ENCODE measurements at places on chromosomes 1 and 21. TPM values are rescaled to one million over a fixed set of nuclear protein-coding genes. Genes with fewer than 3 reads are reported as not detected.

Gene STIL
- total RNA-seq: 0.81 TPM

Gene AADACL4
- total RNA-seq: not detected

Gene OPRD1
- total RNA-seq: not detected

Gene EDEM3
- total RNA-seq: 18.8 TPM

Gene LAMTOR5
- total RNA-seq: 216 TPM

DNA sequence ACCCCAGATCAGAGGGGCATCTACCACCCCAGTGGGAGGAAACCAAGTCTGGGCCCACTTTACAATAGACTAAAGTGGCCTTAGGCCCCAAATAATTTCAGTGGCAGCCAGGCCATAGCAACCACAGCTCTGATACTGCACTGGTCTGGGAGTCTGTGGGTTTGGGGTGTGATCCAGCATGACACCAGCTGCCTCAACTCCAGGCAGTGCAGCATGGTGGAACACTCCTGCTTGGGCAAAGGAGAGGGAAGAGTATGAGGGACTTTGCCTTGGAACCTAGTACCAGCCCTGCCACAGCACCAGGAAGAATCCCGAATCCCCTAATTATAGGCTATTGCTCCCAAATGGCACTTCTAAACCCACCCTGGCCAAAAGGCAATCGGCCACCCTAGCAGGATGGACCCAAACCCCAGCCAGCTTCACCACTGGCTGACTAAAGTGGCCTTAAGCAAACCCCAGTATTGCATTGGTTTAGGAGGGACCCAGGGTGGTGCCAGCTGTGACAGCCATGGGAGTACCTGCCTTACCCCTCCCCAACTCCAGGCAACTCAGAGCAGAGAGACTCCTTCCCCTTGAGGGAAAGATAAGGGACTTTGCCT lies 47.1 kb downstream of the PACC1 start:
- H3K36me3 ChIP-seq: peaks cover 70% of the 10 kb centered on the region
- no peaks in the 10 kb centered on the region for H3K27me3 ChIP-seq
- H3K27ac ChIP-seq: no peak overlapping the region

DNA sequence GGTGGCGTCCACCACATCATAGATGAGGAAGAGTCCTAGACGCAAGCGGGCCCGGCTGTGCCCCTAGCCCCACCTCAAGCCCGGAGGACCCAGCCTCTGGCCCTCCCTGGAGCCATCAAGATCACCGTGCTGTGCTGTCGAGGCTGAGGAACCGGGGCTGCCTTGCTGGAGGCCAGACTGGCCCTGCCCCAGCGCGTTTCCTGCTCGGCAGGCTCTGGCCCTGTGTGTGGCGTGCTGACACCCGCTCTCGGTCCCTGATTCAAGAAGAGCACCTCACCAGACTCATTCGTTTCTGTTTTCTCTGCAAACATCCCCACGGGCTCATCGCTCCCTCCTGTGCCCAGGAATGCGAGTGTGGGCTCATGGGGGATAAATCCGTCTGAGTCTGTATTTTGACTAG lies 51.1 kb downstream of the GLIS1 start:
- no peak for DNase-seq
- H3K4me3 ChIP-seq: no peak overlapping the region
- H3K27ac ChIP-seq: no peak overlapping the region
- H3K4me1 ChIP-seq: peaks cover 2% of the 10 kb centered on the region
- no peaks in the 10 kb centered on the region for H3K36me3 ChIP-seq
- peaks cover 12% of the 10 kb centered on the region for H3K27me3 ChIP-seq

DNA sequence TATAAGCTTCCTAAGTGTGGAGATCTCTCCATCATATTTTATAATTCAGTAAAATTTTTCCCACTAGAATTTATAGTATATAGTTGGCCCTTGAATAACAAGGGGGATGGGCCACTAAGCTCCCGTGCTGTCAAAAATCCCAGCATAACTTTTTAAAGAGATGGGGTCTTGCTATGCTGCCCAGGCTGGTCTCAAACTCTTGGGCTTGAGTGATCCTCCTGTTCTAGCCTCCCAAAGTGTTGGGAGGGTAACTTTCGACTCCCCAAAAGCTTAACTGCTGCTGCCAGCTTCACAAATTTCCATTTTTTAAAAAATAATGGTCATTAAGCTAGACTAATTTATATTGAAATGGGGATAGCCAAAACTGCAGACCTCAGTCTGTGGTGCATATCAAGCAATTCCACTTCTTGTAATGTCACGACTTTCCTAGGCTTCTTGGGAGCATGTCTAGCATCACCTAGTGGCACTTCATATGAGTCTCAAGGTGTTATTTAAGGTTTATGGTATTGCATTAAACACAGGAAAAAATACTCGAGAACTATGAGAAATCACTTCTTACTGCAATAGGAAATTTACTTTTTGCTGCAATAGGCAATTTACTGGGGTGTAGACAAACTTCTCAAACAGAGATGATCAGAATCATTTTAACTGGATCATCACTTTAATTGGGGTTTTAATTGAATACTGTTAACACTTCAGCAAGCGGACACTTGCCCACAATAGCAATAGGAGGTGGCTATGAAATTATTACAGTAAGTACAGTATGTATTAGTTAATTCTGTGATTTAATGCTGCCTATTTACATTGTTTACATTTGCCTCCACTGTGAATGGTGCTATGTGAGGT lies 19.3 kb upstream of the ACTA1 start:
- H3K4me1 ChIP-seq: no peaks in the 10 kb centered on the region
- H3K36me3 ChIP-seq: peaks cover 14% of the 10 kb centered on the region
- no peaks in the 10 kb centered on the region for H3K27me3 ChIP-seq
- H3K4me3 ChIP-seq: no peak overlapping the region
- H3K27ac ChIP-seq: no peak overlapping the region

DNA sequence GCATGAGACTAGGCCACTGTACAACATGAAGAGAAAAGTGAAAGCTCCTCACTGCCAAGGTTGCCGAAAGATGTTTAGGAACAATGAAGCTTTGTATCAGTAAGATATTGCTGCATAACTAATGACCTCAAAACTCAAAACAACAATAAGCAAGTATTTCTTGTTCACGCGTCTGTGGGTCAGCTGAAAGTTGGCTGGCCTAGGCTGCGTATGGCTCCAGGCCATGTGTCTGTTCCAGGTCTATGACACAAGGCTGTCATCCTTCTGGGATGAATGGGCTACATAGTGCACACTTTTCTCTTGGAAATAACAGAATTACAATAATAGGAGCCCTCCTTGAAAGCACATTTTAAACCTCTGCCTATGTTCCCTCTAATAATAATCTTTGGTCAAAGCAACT lies 515.9 kb downstream of the PLPP3 start:
- DNase-seq: peak; percentile 61
- H3K27me3 ChIP-seq: no peaks in the 10 kb centered on the region
- H3K36me3 ChIP-seq: no peaks in the 10 kb centered on the region
- no peak overlapping the region for H3K27ac ChIP-seq
- peaks cover 3% of the 10 kb centered on the region for H3K4me1 ChIP-seq
- H3K4me3 ChIP-seq: no peak overlapping the region

- H3K27me3 ChIP-seq: no peaks in the 10 kb centered on the region
- no peak overlapping the region for H3K27ac ChIP-seq
- DNase-seq: no peak
- no peaks in the 10 kb centered on the region for H3K4me1 ChIP-seq
- H3K4me3 ChIP-seq: no peak overlapping the region
Observed at GRCh38 chr1:59352065-59352464, 55.2 kb downstream of the FGGY start.

DNA sequence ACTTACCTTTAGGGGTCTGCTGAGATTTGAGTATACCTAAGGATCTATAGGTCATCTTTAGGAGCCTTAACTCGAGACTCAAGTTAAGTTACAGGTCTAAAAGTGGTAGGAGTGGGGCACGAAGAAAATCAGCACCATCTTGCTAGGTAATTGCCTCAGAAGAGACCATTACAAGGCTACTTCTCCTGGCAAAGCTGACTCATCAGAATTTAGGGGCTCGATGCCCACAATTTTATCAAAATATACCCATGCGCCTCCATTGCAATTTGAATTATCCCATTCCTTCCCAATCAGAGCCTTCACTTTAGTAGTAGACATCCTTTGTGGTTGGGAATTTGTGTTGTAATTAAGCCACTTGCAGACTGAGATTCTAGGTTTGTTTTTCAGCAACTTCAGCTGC lies 1994.3 kb downstream of the MRPL39 start:
- no peak overlapping the region for H3K27ac ChIP-seq
- no peaks in the 10 kb centered on the region for H3K27me3 ChIP-seq
- H3K36me3 ChIP-seq: no peaks in the 10 kb centered on the region
- no peaks in the 10 kb centered on the region for H3K4me1 ChIP-seq

GRCh38 chr21:25176637-25177412 lies 430.5 kb downstream of the MRPL39 start:
- no peak overlapping the region for H3K27ac ChIP-seq
- no peak overlapping the region for H3K4me3 ChIP-seq
- DNase-seq: no peak
- H3K4me1 ChIP-seq: no peaks in the 10 kb centered on the region

- H3K36me3 ChIP-seq: peaks cover 3% of the 10 kb centered on the region
- H3K4me1 ChIP-seq: peaks cover 11% of the 10 kb centered on the region
- no peak overlapping the region for H3K27ac ChIP-seq
- H3K4me3 ChIP-seq: no peak overlapping the region
Observed at GRCh38 chr1:43883321-43883720, 50.3 kb upstream of the ARTN start.

DNA sequence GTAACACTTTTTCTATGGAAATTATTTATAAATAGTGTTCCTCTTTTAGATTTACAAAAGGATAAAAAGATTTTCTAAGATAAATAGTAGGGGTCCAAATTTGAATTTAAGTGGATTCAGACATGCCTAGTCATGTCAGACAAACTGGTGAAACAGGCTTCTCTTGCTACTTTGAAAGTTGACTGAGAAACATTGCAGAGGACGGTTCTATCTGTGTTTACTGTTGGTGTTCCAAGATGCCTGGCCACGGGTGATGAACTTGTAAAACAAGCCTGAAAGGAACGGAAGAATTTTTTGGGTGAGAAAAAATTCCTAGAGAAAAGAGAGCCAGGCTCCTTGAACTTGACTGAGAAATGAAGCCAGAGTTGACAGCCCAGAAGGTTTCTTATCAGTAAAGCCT lies 2.2 kb downstream of the KRTAP19-1 start:
- no peaks in the 10 kb centered on the region for H3K4me1 ChIP-seq
- no peak overlapping the region for H3K27ac ChIP-seq
- no peak overlapping the region for H3K4me3 ChIP-seq
- DNase-seq: no peak

DNA sequence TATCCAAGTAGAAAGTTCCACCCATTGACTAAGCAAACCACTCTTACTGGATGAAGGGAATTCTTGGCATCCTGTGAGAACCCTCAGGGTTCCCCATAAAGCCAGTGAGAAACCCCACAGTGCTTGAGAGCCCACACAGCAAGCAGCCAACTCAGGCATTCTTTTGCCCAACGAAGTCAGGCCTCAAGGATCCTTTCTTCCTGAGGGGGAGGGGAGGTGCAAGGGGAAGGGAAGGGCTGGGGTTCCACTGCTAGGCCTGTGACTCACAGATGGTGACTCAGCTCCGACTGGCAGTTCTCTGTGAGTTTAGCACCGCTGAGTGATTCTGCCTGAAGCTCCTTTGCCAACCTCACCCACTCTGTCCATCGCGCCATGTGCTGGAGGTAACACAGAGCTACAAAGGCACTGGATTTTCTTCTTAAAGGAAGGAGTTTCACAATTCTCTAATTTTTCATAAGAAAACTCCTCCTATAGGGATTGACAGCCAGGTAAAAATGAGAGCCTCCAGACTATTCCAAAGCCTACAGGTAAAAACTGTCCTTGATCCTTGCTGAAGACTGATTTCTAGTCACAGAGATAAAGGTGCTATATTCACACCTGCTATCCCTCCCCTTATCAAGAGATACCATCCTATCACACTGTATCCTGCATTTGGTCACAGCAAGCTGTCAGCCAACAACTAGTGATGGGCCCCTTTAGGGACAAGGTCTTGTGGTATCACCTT lies 4.8 kb downstream of the ENO1 start:
- no peak overlapping the region for H3K4me3 ChIP-seq
- peaks cover 33% of the 10 kb centered on the region for H3K4me1 ChIP-seq
- peak; percentile 73 for DNase-seq
- peaks cover 52% of the 10 kb centered on the region for H3K36me3 ChIP-seq

GRCh38 chr1:52629325-52629643 lies 3.7 kb upstream of the SHISAL2A start:
- H3K36me3 ChIP-seq: no peaks in the 10 kb centered on the region
- DNase-seq: no peak
- peaks cover 35% of the 10 kb centered on the region for H3K27me3 ChIP-seq
- peaks cover 10% of the 10 kb centered on the region for H3K4me1 ChIP-seq
- no peak overlapping the region for H3K4me3 ChIP-seq

DNA sequence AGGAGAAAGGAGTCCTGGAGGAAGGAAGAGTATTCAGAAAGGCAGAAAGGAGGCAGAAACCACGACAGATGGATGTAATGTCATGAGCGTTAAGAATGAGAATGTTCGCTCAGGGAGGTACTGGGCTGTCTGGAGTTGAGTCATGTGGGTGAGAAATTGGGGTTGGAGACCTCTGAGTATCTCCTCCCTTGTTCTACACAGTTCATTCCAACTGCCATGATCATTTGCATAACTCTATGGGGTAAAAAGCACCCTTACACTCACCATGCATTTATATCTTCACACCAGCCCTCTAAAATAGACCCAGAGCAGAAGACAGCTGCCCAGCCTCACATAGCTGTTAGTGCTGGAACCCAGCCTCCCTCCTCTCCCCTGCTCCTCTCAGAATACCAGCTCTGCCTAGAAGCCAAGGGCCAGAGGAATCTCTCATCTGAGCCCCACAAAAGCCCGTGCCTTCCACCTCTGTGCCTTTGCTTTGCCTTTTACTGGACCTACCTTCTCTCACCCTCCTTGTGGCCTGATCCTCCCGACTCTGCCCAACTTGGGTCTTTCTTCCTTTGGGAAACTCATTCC lies 85.2 kb downstream of the BEND5 start:
- no peak overlapping the region for H3K27ac ChIP-seq
- H3K4me3 ChIP-seq: no peak overlapping the region
- no peaks in the 10 kb centered on the region for H3K4me1 ChIP-seq

DNA sequence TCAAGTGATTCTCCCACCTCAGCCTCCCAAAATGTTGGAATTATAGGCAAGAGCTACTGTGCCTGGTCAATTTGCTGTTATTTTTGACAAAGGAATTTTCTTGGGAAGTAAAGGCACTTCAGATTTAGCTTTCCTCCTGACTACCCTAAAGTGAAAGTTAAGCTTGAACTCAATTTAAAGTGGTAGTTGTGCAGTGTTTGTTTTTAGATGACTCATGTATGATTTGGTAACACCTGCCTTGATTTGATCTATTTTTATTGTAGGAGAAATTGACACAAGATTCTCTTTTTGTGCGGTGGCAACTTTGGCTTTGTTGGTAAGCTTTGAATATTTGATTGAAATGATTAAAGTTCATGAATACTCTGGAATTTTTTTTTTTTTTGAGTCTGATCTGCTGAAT lies 5.0 kb downstream of the RABGGTB start:
- no peaks in the 10 kb centered on the region for H3K4me1 ChIP-seq
- H3K36me3 ChIP-seq: peaks cover 81% of the 10 kb centered on the region
- no peak overlapping the region for H3K27ac ChIP-seq
- DNase-seq: no peak
- H3K4me3 ChIP-seq: no peak overlapping the region
- no peaks in the 10 kb centered on the region for H3K27me3 ChIP-seq
